ENCODE measurements at places on chromosomes 6 and 20.

DNA sequence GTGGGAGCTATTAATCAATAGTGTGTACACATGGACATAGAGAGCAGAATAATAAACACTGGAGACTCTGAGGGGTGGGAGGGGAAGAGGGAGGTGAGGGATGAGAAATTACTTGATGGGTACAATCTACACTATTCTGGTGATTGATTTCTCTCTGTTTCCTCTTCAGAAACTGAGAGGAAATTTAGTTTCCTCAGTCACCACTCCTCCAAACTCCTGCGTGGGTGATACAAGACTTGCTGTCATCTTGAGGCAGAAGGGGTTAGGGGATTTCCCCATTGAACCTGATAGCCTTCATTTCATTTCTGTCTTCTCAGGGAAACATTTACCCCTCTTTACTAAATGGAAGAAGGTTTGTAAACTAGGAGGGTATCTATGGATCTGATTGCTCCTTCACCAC is 84.3 kb upstream of the ESR1 start:
- DNase-seq, result no peak

GRCh38 chr6:38997128-38997761 is 51.3 kb upstream of the GLP1R start:
- DNase-seq, result peak; percentile 80

DNA sequence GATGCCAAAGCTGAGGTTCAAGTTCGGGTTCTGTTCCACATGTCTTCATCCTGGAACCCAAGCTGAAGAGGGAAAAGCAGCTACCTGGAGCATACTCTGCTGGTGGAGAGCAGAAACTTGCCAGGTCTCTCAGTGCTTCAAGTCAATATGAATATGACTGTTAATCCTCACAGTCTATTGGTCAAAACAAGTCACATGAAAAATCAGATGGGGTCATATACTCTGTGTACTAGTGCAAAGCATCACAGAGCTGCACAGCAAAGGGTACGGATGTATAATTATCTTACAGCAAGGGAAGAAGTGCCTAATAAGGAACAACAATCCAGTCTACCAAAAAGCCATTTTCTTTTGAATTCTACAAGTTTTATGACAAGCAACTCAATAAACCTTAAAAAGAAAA is 11.6 kb downstream of the NCOA7 start:
- no peak for DNase-seq

DNA sequence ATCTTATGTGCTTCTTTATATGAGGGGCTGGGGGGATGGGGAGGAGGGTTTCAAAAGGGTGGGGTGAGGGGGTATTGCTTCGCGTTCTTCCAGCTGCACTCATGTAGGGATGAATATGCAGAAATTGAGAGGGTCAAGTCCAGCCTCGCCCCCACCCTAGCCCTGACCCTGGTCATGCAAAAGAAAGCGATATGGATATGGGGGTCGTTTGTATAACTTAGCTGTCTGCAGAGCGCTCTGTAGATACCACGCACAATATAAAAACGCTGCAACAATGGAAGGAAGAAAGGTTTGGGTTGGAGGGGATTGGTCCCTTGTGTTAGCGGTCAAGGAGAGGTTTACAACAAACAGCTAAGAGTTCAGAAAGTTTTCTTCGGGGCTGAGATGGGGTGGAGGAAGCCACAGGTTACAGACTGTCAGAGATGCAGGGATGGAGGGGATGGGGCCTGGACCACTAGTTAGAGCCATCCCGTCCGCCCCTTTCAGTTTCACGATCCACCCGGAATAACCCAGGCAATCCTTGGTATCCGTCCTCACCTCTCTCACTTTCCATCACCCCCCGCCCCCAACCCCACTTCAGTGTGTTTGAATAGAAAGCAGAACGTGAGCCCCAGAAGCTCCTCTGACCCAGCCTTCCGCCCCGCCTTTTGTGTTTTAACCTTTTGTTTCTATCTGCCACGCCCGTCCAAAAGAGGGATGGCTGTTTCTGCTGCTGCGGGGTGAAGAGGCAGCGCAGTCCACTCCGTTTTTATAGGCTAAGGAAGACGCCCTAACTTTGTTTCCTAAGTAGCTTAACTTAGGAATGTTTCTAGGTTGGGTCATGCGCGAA is 73.5 kb downstream of the SOX4 start:
- no peak for DNase-seq

- no peak for DNase-seq
Observed at GRCh38 chr20:62401331-62401779, 5.7 kb downstream of the CABLES2 start.

GRCh38 chr20:45826381-45827019 is 612 bp downstream of the TNNC2 start:
- no peak for DNase-seq

- DNase-seq, result no peak
Observed at GRCh38 chr20:25223765-25224720, 23.8 kb upstream of the PYGB start.

GRCh38 chr20:48709744-48710143 is 118.1 kb downstream of the PREX1 start:
- DNase-seq, result no peak

DNA sequence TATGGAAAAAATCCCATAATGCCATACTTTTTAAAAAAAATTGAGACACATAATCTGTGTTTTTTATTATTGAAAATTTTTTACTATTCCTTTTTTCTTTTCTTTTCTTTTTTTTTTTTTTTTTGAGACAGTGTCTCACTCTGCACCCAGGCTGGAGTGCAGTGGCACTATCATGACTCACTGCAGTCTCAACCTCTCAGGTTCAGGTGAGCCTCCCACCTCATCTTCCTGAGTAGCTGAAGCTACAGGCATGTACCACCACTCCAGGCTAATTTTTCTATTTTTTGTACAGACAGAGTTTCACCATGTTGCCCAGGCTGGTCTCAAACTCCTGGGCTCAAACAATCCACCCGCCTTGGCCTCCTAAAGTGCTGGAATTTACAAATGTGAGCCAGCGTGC is 100.4 kb downstream of the AFG1L start:
- DNase-seq, result no peak

DNA sequence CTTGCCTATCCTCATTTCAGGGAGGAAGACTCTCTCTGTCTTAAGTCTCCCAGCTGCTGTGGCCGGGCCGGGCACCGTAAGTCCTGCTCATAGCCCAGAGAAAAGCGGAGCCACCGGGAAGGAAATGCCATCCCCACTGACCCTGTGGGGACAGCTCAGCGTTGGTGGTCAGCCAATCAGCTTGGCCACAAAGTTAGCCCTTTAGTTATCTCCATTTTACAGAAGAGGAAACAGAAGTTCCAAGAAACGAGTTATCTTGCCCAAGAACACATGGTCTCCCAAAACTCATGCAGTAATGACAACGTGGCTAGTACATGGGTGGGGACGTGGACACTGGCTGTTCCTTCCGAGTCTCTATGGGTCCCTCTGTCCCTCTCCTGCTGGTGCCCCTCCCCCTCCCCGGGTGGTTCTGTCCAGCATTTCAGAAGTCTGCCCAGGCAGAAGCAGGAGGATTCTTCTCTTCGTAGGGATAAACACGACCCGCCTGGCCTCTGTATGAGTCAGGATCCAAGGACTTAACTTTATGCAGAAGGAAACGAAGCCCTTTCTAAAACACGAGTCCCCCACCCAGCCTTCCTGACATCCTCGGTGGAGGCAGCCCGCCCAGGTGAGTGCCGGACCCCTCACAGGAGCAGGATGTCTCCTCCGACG is 273.8 kb downstream of the CDH4 start:
- peak; percentile 4 for DNase-seq

- peak; percentile 46 for DNase-seq
Observed at GRCh38 chr6:444653-445275, 53.2 kb downstream of the IRF4 start.

DNA sequence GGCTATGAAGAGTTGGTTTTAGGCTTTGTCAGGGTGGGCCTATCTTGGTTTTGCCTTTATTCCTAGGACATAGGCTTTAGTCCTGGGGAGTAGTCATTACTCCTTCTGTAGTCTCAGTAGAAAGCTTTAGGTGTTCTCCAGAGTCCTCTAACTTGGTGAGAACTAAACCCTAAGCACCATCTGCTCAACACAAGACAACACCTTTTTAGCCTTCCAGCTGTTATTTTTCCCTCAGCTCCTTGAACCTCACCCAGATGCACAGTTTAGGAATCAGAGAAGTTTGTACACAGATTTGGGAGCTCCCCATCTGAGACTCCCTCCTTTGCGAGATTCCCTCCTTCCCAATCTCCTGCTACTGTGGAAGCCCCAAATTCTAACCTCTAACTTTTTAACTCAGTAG is 141.3 kb downstream of the QRSL1 start:
- no peak for DNase-seq

- no peak for DNase-seq
Observed at GRCh38 chr6:169811521-169812256, 60.3 kb downstream of the ERMARD start.
